SHP77 treated with DMSO at 0.1 percent for 48 hours (cell line): ENCODE measurements at places on chromosomes 12 and 14.
A peak's percentile ranks its signal among the peaks of the same experiment; 100 is the strongest.

DNA sequence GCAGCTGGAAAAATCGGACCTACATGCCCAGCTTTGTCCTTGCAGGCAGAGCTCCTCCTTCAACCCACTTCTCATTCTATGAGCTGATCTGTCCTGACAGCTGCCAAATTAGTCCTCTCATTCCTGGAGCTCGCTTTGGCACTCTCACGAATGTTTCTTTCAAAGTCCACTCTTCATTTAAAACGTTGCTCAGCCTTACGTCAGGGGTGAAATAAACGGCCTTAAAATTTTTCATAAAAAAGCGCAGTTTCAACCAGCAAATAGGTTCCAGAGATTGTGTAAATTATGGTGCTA is 120.9 kb upstream of the HIF1A start:
- no peak for DNase-seq

GRCh38 chr12:10663869-10664268 is 10.0 kb downstream of the STYK1 start:
- no peak for DNase-seq

GRCh38 chr14:35386673-35387125 is 17.9 kb downstream of the NFKBIA start:
- DNase-seq, result peak; percentile 94

- no peak for DNase-seq
Measured at GRCh38 chr12:57224973-57225679, 4.4 kb upstream of the SHMT2 start.

- no peak for DNase-seq
Measured at GRCh38 chr12:91937009-91937408, 208.6 kb downstream of the BTG1 start.

DNA sequence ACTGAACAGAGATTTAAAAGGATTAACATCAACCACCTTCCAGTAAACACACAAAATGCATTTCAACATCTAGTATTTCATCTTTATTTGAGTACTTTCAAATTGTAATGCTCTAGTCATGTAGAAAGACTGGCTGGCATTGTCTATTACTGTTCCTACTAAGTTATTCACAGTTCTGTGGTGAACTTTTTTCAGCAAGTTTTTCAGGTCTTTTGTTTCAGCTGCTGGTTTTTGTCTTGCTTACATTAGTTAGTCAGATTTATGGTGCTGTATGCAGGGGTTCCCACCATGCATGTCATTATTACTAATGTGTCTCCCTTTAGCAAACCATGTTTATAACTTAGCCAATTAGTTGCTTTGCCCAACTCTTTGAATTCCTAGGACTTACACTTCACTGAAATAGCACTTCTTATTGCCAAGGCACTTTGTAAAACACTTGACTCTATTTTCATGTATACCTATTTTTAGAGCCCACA is 253.4 kb upstream of the KITLG start:
- no peak for DNase-seq
